ENCODE measurements at places on chromosomes 3 and 15.

GRCh38 chr3:42036483-42036823, 54.7 kb upstream of the TRAK1 start:
- DNase-seq = no peak

DNA sequence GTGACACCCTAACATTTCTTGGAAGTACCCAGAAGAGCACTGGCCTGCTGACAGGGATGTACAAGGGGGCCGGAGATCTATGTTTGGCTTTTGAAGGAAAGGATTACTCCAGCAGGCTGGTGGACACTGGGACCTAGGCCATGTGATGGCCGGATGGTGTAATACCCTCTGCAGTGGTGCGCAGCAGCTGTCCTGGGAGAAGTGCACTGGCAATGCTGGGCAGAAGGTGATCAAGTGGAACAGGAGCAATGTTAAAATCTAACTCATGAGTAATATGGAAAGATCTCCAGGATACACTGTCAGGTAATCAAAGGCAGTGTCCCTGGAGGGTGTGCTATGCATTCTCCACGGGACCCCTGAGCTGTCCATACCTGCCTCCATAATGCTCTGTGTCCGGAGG, 71.2 kb upstream of the POMGNT2 start:
- no peak for DNase-seq

GRCh38 chr3:186825294-186825821, 17.2 kb upstream of the ADIPOQ start:
- DNase-seq = no peak

DNA sequence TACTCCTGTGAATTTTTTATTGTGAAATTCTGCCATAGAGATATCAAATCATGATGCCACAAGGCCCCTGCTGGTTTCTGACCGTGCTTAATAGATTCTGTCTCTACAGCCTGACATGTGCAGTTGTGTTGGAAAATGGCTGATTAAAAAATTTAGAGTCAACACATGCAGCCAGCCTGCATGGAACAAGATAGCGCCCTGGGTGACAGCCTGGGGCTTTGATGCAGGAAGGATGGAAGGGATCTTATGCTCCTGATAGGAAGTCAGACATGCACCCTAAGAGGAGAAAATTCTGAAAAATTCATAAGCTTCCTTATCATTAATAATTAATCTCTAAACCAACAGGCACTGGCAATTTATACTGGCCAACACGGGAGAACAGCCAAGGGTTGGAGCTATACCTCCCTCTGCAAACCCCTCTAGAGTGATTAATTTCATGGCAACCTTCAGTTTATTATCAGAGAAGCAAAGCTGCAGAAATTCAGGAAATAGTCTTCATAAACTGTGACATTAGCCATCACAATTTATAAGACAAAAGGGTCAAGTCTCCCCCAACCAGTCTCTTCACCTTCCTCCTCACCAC, 198.4 kb downstream of the CADPS start:
- DNase-seq = no peak

- DNase-seq = peak; percentile 15
Measured at GRCh38 chr15:96327155-96327741, 3.3 kb upstream of the NR2F2 start.

DNA sequence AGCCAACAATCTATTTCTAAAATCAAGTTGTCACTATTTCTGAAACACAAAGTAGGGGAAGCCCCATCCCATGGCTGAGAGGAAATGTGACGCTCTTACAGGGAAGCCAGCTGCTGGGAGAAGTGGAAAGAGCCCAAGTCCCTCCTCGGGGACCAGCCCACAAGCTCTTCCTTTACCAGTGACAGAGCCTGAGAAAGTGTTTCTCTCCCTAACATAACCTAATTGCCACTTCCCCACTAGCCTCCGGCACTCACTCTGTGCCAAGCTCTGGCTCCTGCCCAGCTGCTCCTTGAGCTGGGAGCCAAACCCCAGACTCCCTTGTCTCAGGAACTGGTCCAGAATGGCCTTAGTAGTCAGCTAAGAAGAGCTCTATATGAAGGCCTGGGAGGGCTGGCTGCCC, 42.9 kb downstream of the TNFAIP8L3 start:
- no peak for DNase-seq

- no peak for DNase-seq
Measured at GRCh38 chr3:53482227-53482626, 12.2 kb upstream of the CACNA1D start.

Measured in NCI-H774 (cell line).